ENCODE measurements at places on chromosomes 5 and 9. TPM values are rescaled to one million over a fixed set of nuclear protein-coding genes. Genes with fewer than 3 reads are reported as not detected.

Gene EPB41L4B
- total RNA-seq: 0.74 TPM

Gene PAX5
- 2.4 TPM for total RNA-seq

Gene FOXD1
- total RNA-seq: 0.58 TPM

Gene MEIKIN
- not detected for total RNA-seq

Gene POLR3G
- 25.7 TPM for total RNA-seq

Gene CDKN2A
- total RNA-seq: 1.5 TPM

Gene MYMK
- total RNA-seq: not detected

Gene MCC
- total RNA-seq: 2.4 TPM

Gene PRRX2
- 0.66 TPM for total RNA-seq

Gene IFNA10
- total RNA-seq: not detected
